ENCODE measurements at places on chromosomes 3 and 15. TPM values are rescaled to one million over a fixed set of nuclear protein-coding genes. Genes with fewer than 3 reads are reported as not detected.

DNA sequence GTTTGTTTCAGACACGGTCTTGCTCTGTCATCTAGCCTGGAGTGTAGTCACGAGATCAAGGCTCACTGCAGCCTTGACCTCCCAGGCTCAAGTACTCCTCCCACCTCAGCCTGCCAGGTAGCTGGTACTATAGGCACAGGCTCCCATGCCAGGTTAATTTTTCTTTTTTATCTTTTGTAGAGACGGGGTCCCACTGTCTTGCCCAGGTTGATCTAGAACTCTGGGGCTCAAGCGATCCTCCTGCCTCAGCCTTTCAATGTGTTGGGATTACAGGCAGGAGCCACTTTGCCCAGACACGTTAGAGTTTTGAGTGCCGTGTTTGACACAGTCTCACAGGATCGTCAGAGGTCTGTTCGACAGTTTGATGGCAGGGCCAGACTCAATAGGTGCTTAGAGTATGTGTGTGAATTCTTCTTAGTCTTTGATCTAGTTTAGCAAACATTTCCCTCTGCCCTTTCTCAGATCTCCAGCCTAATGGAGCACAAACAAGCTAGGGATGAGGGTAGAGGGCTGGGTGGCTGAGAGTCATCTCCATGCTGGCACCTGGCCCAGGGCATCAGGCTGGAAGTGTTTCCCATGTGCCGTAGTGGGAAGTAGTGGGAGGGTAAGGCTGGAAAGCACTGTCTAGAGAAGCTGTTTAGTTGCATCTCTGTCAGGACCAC, 66.1 kb upstream of the DLG1 start:
- no peak for DNase-seq

GRCh38 chr3:104460477-104461406, 906.0 kb upstream of the ALCAM start:
- DNase-seq: no peak

GRCh38 chr15:39317225-39317624, 263.7 kb upstream of the THBS1 start:
- no peak for DNase-seq

Gene WNT5A
- total RNA-seq: not detected

Gene SHISA5
- 224 TPM for total RNA-seq

Gene CPLX3
- 0.28 TPM for total RNA-seq

- no peak for DNase-seq
Measured at GRCh38 chr3:160793722-160794252, 37.8 kb downstream of the PPM1L start.

Gene CLEC3B
- total RNA-seq: 0.45 TPM

Gene REC114
- not detected for total RNA-seq

Gene DPPA2
- total RNA-seq: not detected

DNA sequence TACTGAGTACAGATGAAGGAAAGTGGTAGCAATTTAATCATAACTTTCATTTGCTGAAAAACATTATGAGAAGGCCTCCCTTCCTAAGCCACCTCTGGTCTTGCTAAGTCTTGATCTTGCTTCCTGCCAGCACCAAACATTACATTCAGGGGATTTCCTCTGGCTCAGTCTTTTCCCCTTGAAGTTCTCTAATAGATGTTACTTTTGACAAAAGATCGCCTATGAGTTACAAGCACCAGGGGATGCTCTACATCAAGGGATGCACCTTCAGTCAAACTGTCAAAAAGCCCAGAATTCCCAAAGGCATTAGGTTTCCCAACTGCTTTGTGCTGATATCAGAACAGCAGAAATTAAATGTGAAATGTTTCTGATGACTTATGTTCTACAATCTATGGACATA, 47.3 kb downstream of the AQP9 start:
- DNase-seq: no peak

DNA sequence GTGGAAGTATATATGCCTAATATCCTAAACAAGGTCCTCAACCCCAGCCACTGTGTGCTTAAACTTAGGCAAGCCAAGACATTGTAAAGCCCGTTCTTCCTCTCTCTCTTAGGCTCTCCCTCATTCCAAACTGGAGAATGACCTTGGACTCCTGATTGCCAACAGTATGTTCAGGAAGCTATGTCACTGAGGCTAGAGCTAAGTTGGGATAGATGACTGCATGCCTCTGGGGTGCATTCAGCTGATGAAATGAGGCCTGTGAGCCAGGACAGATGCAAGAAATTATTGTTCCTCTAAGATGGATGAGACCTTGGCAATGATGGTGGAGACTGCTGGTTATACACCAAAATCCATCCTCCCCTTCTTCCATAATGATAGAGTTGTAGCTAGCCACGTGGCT, 27.9 kb upstream of the TBC1D21 start:
- no peak for DNase-seq

DNA sequence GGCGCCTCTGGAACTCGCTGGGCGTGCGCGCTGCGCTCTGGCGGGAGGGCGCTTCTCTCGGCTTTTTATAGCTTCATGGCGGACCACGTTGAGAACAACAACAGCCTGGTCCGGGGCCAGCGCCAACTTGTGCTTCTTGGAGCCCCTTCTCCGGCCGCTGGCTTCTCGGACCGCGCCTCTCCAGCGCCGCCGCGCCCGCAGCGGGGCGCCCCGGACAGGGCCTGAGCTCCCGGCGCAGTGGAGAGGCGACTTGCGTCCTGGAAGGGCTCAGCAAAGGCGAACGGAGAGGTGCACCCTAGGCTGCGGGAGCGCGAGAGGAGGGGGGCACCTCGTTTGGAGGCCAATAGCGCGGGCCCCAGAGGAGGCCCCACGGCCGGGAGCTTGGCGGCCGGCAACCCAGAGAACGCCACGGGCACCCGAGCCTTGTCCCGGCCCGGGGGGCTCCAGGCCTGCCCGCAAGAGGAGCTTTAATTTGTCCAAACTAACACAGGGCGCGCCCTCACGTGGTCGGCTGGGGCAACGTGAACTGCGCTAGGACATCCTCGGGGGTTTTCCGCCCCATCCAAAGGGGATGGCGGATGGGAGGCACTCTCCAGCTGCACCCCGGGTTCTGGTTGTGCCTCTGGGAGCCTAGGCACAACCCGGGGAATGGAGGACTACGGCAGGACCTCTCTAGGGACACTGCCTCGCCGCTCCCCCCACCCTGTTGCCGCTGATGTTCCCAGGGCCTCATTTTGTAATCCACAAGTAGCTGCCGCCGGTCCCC, 37.8 kb downstream of the HMCES start:
- peak; percentile 93 for DNase-seq

DNA sequence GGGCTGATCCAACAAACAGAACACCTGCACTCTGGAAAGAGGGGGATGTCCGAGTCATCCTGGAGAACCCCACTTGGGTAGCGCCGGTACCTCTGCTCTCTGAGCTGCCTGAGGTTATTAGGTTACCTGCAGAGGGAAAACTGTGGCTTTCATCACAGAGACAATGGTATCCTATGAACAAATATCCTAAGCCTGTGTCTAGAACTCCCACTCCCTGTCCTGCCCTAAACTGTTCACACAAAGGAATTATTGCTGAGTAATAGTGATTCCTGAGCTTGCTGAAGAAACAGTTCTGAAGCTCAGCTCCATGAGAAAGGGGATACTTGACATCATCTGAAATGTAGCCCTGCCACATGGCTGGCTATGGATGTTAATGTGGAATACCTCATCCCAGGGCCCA, 31.9 kb upstream of the WNT5A start:
- no peak for DNase-seq

GRCh38 chr3:182983876-182984275, 3.5 kb upstream of the DCUN1D1 start:
- no peak for DNase-seq

All from activated naive CD8-positive, alpha-beta T cell treated with anti-CD3 and anti-CD28 coated beads, Interleukin-2, amount 10 ng/mL, durations not matched to agents 7 days and 5 days (primary cell).